ENCODE measurements at places on chromosomes 12 and 14.

- no peak for ATAC-seq
Measured at GRCh38 chr12:104888481-104888880, 69.6 kb downstream of the SLC41A2 start.

GRCh38 chr12:86838711-86839110 is 582.5 kb upstream of the MGAT4C start:
- ATAC-seq, result no peak

- ATAC-seq, result no peak
Measured at GRCh38 chr12:123100882-123101281, 50.0 kb downstream of the PITPNM2 start.

DNA sequence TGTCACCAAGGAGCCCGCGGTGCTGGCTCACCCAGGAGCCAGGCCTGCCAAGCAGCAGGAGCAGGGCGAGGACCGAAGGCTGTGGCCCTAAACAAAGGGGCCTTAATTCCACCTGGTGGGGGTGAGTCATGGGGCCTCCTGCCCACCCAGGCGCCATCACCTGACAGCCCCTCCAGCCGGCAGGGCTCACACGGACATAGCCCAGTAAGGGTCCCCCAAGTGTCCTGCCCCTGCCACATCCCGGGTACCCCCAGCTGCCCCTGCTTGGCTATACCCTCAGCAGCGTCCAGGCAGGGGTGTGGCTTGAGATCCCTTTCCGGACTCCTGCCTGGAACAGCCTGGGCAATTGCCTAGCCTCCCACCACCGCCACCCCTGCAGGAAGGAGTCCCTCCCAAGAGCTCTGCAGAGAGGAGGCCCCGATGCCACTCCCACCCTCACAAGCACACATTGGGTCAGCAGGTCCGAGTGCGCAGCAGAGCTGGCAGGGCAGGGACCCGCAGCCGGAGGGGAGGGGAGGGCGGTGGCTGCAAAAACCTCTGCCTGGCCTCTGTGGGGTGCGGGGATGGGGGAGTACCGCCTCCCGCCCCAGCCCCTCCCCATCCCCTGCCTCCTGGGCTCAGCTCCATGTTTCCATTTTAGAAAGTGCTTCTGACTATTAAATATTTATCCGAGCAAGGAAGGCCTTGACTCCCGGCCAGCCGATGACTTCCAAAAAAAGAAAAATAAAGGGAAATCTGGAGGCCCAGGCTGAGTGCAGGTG is 4.6 kb downstream of the AHNAK2 start:
- ATAC-seq, result no peak

DNA sequence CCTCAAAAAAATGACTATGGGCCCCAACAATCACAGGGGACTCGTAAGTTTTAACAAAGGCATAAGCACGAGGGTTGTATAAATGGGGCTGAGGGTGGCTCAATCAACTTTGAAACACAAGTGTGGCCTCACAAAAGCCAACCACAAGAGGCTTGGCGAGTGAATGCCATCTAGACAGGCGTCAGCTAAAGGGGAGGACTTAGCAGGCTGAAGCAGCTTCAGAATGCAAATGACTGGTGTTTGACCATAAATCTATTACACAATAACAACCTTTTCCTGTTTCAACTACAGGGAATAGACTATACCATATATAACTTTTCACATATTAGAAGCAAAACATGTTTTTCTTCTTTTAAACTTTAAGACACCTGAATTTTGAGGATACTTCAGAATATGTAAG is 777.9 kb downstream of the FSCB start:
- no peak for ATAC-seq

GRCh38 chr14:85634205-85634604 is 104.3 kb downstream of the FLRT2 start:
- no peak for ATAC-seq

- no peak for ATAC-seq
Measured at GRCh38 chr14:99519347-99519881, 38.2 kb downstream of the CCNK start.

DNA sequence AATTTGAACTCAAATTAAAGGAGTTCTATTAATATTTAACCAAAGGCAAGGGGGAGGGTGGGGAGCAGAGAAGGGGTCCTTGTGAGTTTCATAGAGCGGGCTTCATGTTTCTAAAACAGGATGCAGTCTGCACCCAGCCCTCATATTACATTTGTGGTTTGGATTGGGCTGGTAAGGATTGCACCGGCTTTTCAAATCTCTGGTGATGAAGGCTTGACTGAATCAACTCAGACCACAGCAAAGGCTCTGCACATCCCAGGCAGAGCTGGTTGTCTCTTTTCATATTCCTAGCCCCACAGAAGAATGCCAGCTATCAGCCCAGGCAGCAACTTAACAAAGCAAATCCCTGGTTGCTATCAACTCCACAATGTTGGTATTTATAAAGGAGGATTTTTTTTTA is 1221.4 kb downstream of the VRK1 start:
- no peak for ATAC-seq

DNA sequence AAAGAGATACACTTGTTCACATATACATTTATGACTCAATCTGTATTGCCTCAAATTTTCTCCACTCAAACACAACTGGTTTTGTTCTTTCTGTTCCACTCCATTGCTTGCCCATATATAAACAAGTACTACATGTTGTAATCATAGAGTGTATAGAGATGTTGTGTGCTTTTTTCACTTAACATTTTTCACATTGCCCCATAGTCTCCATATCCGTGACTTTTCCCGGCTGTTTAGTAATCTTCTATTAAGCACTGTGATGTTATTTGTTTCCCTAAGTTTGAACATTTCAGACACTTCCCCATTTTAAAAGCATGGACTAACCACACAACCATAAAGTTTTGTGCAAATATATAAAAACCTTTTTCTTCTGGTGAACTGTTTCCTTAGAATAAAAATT is 45.5 kb upstream of the PTPRR start:
- ATAC-seq, result no peak

DNA sequence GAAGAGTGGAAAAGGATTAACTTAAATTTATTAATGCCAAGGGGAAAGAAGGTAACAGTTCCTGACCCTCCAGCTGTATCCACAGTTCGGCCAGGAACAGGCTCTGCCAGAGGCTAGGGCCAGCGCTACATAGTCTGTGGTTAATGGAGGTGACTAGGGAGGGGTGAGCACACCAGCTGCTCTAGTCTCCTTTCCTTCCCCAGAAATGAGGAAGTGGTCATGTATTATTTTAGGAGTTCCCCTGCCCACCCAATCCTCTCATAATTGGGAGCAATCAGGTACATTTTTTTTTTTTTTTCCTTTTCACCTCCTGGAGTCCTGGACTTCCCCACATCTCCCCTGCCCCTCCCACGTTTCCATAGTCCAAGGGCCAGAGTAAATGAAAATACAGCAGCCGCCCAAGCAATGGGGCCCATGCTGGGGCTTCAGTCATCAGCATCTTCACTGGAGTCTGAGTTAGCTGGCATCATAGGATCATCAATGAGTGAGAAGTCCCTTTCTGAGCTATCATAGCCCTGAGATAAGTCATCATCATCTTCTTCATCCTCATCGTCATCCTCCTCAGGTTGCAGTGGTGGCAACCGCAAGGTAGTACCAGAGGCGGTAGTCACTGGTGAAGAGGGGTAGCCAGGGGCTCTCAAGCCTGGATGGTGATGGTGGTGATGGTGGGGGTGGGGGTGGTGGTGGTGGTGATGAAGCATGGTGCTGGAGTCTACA is 1.5 kb upstream of the SUPT16H start:
- peak; percentile 70 for ATAC-seq

GRCh38 chr12:48143898-48144297 is 13.4 kb downstream of the ASB8 start:
- ATAC-seq, result no peak
